ENCODE measurements at places on chromosomes 1 and 21.

- no peak overlapping the region for H3K27ac ChIP-seq
- peaks cover 29% of the 10 kb centered on the region for H3K4me1 ChIP-seq
- DNase-seq, result peak; percentile 51
- H3K36me3 ChIP-seq, result no peaks in the 10 kb centered on the region
- no peak overlapping the region for H3K4me3 ChIP-seq
These were observed 86.1 kb downstream of the FASLG start for GRCh38 chr1:172745014-172745413.

- no peaks in the 10 kb centered on the region for H3K27me3 ChIP-seq
- peaks cover 9% of the 10 kb centered on the region for H3K36me3 ChIP-seq
- no peak for DNase-seq
- H3K27ac ChIP-seq, result no peak overlapping the region
These were observed 31.2 kb upstream of the LRRC3 start for GRCh38 chr21:44423941-44424607.

- H3K36me3 ChIP-seq, result peaks cover 9% of the 10 kb centered on the region
- peaks cover 8% of the 10 kb centered on the region for H3K4me1 ChIP-seq
- DNase-seq, result no peak
- H3K27me3 ChIP-seq, result no peaks in the 10 kb centered on the region
These were observed 1.4 kb upstream of the GJC2 start for GRCh38 chr1:228148196-228148861.

GRCh38 chr21:38956856-38957571, 151.3 kb downstream of the ETS2 start:
- peak overlapping the region; percentile 73 for H3K27ac ChIP-seq
- DNase-seq, result no peak
- H3K27me3 ChIP-seq, result no peaks in the 10 kb centered on the region
- peak overlapping the region; percentile 48 for H3K4me3 ChIP-seq
- peaks cover 57% of the 10 kb centered on the region for H3K4me1 ChIP-seq
- peaks cover 23% of the 10 kb centered on the region for H3K36me3 ChIP-seq

DNA sequence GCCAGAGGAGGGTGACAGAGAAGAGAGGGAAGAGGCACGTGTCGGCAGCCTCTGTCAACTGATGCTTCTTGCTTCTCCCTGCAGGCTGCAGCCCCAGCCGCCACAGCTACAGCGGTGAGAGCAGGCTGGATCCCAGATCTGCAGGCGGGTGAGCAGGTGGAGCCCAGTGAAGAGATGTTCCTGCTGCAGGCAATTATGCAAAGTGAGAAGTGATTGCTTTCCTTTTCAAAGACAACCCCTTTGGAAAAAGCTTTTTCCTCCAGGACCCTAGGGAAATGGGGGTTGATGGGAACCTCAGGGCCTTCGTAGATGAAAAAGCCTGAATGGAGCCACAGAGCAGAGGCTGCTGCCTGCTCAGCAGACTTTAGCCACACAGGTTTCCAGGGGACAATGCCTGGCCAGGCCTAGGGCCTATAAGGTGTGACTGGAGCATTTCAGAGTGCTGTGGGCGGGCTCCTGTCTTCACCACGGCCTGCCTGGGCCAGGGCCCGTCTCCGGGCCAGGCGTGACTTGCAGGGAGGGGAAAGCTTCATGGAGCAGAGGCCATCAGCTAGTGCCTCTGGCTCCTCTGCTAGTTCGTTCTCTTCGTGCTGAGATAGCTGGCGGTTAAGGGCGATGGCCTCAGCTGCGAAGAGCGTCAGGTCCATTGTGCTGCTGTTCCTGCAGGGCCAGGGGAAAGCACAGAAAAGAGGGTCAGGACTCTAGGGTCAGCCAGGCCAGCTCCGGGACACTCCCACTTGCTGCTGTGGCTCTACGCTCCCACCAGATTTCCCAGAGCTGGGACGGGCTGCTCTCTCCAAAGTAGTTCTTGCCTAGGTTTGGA, 6.9 kb upstream of the KNCN start:
- DNase-seq, result no peak
- no peak overlapping the region for H3K4me3 ChIP-seq
- peaks cover 2% of the 10 kb centered on the region for H3K4me1 ChIP-seq
- no peak overlapping the region for H3K27ac ChIP-seq

DNA sequence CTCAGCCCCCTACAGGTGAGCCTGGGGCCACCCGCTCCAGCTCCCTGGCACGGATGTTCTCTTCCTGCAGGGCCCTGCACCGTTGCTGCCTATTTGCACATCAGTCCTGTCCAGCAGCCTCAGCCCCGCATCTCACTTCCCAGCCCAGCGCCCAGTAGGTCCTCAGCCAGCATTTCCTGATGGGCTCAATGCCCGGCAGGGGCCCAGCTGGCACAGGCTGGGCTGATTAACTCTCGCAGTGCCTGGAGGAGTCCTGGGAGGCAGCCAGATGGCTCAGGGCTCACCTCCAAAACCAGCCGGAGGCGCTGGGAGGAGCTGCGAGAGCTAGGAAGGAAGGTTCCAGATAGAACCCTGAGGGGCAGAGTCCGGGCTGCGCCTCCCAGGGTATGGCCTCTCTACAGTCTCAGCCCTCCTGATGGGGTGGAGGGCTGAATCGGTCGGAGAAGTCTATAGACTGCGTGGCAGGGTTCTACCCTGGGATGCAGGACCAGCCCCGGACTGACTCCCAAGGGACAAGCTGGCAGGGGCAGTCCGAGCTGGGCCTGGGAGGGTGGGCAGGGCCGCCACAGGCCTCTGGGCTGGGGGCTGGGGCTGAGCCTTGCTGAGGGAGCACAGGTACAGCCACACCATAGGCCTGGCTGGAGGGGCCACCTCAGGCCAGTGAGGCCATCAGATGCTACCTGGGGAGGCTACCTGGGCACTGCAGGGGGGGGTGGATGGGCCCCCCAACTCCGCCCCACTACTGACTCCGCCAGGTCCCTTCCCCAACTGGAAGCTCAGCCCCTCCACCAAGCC, 19.2 kb upstream of the CLSTN1 start:
- peaks cover 7% of the 10 kb centered on the region for H3K27me3 ChIP-seq
- H3K4me1 ChIP-seq, result no peaks in the 10 kb centered on the region
- no peak overlapping the region for H3K27ac ChIP-seq
- no peak overlapping the region for H3K4me3 ChIP-seq
- no peaks in the 10 kb centered on the region for H3K36me3 ChIP-seq

DNA sequence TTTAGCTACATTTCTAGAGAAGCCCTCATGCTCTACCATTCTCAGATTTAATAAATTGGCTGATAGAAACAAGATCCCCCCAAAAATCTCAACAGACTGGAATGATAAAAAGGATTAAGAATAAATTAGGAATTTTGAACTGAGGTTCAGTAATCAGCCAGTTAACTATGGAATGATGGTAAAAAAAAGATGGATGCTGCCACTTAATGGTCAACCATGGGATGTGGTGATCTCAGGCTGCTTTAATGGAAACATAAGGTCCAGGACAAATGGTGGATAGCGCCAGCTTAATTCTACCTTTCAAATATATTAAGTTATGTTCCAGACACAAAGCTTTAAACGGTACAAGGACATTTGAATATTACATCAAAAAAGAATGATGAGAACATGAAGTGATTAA, 49.9 kb downstream of the CCN1 start:
- no peak for DNase-seq
- no peak overlapping the region for H3K4me3 ChIP-seq
- peaks cover 15% of the 10 kb centered on the region for H3K36me3 ChIP-seq
- no peak overlapping the region for H3K27ac ChIP-seq
- H3K27me3 ChIP-seq, result no peaks in the 10 kb centered on the region
- no peaks in the 10 kb centered on the region for H3K4me1 ChIP-seq

- no peaks in the 10 kb centered on the region for H3K4me1 ChIP-seq
- no peaks in the 10 kb centered on the region for H3K36me3 ChIP-seq
- H3K27ac ChIP-seq, result no peak overlapping the region
- H3K27me3 ChIP-seq, result no peaks in the 10 kb centered on the region
These were observed 59.8 kb downstream of the KIRREL1 start for GRCh38 chr1:158053276-158053675.

DNA sequence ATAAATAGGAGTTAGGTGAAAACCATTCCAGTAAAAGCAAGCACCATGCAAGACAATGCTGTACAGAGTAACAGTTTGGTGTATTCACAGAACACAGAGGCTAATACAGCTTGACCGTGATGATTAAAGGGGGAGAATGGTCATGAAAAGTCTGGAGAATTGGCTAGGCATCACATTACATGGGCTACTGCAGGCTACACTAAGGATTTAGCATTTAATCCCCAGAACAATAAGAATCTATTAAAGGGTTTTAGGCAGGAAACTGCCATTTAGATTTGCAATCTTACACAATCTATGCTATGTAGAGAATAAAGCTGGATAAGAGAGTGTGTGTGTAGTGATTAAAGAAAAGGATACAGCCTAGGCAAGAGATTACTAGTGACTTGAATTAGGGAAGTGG, 30.6 kb downstream of the HFM1 start:
- H3K27ac ChIP-seq, result no peak overlapping the region
- no peaks in the 10 kb centered on the region for H3K36me3 ChIP-seq
- DNase-seq, result no peak
- no peak overlapping the region for H3K4me3 ChIP-seq
- H3K27me3 ChIP-seq, result peaks cover 2% of the 10 kb centered on the region

DNA sequence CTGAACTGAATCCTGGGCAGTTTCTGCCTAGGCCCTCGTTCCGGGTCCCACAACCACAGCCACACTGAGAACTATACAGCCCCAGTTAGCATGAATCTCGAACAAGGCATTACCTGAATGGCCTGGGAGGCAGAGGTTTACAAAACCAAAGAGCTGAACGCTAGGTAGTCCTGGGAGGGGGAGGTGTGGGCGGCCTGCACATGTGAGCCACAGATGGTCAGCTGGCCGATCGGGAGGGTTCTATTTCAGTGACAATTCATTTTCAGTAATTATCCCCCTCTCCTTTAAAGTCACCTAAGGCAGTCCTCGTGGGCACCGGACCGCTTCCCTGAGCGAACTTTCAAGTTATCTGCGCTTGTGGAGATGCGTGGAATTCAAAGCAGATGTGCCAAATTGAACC, 111.9 kb downstream of the GLIS1 start:
- no peaks in the 10 kb centered on the region for H3K36me3 ChIP-seq
- no peak overlapping the region for H3K27ac ChIP-seq
- no peak for DNase-seq
- no peaks in the 10 kb centered on the region for H3K4me1 ChIP-seq
- H3K27me3 ChIP-seq, result peaks cover 7% of the 10 kb centered on the region
- no peak overlapping the region for H3K4me3 ChIP-seq

GRCh38 chr1:215971793-215972441, 404.8 kb downstream of the KCTD3 start:
- no peak for DNase-seq
- H3K4me3 ChIP-seq, result no peak overlapping the region
- no peaks in the 10 kb centered on the region for H3K4me1 ChIP-seq
- no peaks in the 10 kb centered on the region for H3K36me3 ChIP-seq

- no peak for DNase-seq
- H3K4me3 ChIP-seq, result no peak overlapping the region
- no peaks in the 10 kb centered on the region for H3K27me3 ChIP-seq
- no peak overlapping the region for H3K27ac ChIP-seq
- H3K4me1 ChIP-seq, result no peaks in the 10 kb centered on the region
- H3K36me3 ChIP-seq, result no peaks in the 10 kb centered on the region
These were observed 42.3 kb upstream of the KCNK2 start for GRCh38 chr1:215040190-215040589.

- H3K4me3 ChIP-seq, result no peak overlapping the region
- H3K4me1 ChIP-seq, result peaks cover 6% of the 10 kb centered on the region
- H3K36me3 ChIP-seq, result no peaks in the 10 kb centered on the region
- H3K27ac ChIP-seq, result no peak overlapping the region
- no peak for DNase-seq
These were observed 25.1 kb upstream of the CPLANE2 start for GRCh38 chr1:16262067-16262466.

DNA sequence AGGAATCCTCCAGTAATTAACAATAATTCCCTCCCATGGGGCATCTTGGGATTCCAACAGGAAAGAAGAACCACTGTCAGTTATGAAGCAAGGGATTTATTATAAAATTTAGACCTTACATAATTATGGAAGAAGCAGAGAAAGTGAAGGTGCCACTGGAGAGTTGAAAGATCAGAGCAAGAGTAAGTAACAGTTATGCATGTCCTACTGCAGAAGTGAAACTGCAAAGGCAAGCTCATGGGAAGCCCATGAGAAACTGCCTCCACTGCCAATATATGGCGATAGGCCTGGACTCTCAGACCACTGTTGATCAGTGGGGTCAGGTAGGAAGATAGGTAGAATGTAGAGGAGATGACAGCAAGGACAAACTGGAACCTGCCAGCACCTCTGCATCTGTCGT, 123.6 kb upstream of the ZNF648 start:
- peaks cover 3% of the 10 kb centered on the region for H3K4me1 ChIP-seq
- DNase-seq, result no peak
- no peaks in the 10 kb centered on the region for H3K36me3 ChIP-seq

DNA sequence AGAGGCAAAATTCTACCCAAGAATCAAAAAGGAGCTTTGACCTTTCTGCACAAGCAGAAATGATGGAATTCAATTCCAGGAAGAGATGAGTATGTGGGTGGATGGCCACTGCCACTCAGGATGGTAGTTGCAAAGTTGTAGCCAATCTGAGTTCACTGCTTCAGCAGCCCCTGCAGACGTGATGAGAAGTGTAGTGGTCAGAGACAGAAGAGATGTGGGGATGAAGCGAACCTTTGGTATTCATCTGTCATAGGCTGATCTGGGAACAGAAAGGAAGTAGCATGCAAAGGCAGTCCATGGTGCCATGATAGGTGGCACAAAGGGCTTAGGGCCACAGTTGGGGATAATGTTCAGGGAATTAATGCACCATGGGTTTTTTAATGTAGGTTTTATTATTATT, 81.1 kb upstream of the PGBD5 start:
- no peak overlapping the region for H3K4me3 ChIP-seq
- no peak overlapping the region for H3K27ac ChIP-seq
- H3K36me3 ChIP-seq, result no peaks in the 10 kb centered on the region
- H3K4me1 ChIP-seq, result peaks cover 2% of the 10 kb centered on the region
- DNase-seq, result no peak

GRCh38 chr1:14724246-14724645, 125.8 kb downstream of the KAZN start:
- H3K27me3 ChIP-seq, result no peaks in the 10 kb centered on the region
- H3K4me1 ChIP-seq, result no peaks in the 10 kb centered on the region
- H3K4me3 ChIP-seq, result no peak overlapping the region
- H3K27ac ChIP-seq, result no peak overlapping the region
- no peak for DNase-seq

- H3K27ac ChIP-seq, result no peak overlapping the region
- peaks cover 9% of the 10 kb centered on the region for H3K4me1 ChIP-seq
- no peaks in the 10 kb centered on the region for H3K36me3 ChIP-seq
- peaks cover 20% of the 10 kb centered on the region for H3K27me3 ChIP-seq
- no peak for DNase-seq
- no peak overlapping the region for H3K4me3 ChIP-seq
These were observed 84.1 kb upstream of the SELENON start for GRCh38 chr1:25715888-25716287.

- H3K27me3 ChIP-seq, result no peaks in the 10 kb centered on the region
- no peaks in the 10 kb centered on the region for H3K36me3 ChIP-seq
- no peak overlapping the region for H3K27ac ChIP-seq
- H3K4me1 ChIP-seq, result no peaks in the 10 kb centered on the region
These were observed 765.5 kb upstream of the PRMT6 start for GRCh38 chr1:106290805-106291501.

DNA sequence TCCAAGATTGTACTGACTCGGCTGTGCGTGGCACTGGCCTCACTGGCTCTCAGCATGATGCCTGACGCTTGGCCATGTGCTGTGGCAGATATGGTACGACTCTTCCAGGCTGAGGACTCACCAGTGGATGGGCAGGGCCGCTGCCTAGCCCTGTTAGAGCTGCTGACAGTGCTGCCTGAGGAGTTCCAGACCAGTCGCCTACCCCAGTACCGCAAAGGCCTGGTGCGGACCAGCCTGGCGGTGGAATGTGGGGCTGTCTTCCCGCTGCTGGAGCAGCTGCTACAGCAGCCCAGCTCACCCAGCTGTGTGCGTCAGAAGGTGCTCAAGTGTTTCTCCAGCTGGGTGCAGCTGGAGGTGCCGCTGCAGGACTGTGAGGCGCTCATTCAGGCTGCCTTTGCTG, 2.9 kb downstream of the IPO13 start:
- no peaks in the 10 kb centered on the region for H3K27me3 ChIP-seq
- peaks cover 29% of the 10 kb centered on the region for H3K4me1 ChIP-seq
- no peak overlapping the region for H3K4me3 ChIP-seq
- no peak for DNase-seq
- H3K27ac ChIP-seq, result no peak overlapping the region

Measured in T-helper 2 cell treated with Interferon-gamma antibody and Interleukin-4, amounts not matched to agents 5 μg/mL and 100 μg/mL, for 36 hours (primary cell).